ENCODE measurements at places on chromosomes 1 and 21.
A peak's percentile ranks its signal among the peaks of the same experiment; 100 is the strongest.

GRCh38 chr21:32519945-32520874 is 65.1 kb downstream of the TCP10L start:
- no peak for DNase-seq

GRCh38 chr1:228034954-228035837 is 28.4 kb downstream of the WNT3A start:
- no peak for DNase-seq

GRCh38 chr1:19731311-19731821 is 66.7 kb downstream of the HTR6 start:
- no peak for DNase-seq

GRCh38 chr21:42145569-42146272 is 73.2 kb upstream of the ABCG1 start:
- peak; percentile 24 for DNase-seq

DNA sequence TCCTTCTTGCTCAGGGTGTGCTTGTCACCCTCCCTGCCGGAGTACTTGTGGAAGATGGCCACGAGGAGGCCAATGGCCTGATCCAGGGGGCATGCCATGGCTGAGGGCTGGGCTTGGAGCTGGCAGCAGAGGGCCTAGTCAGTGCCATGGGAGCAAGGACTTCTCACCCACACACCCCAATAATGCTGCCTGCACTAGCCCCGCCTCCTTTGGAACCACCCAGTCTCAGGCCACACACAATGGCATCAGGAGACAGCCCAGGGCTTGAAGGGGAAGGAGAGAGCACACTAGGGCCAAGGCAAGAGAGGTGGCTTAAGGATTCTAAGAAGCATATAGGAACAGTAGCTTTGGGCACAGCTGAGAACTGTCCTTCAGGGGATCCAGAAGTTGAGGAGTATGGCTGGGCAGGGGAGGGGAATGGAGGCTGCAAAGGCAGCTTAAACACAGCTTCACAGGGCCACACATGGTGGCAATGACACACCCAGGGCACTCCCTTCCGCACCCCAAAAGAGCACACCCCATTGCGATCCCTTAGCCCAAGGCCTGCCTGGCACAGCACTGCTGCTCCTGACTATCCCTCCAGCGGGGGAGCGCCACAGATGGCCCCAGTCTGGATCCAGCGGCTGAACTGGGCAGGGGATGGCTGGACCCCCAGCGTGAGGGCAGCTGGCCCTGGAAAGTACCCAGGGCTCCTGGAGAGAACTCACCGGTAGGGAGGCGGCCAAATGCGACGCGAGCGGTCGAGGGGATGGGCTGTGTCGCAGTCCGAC is at the start of gene S100A6:
Gene S100A6, minus strand, starts transcription at position 750 of the 770 bp plus-strand sequence. Its CDS starts 652 bp downstream, at position 98.
- no peak for DNase-seq

DNA sequence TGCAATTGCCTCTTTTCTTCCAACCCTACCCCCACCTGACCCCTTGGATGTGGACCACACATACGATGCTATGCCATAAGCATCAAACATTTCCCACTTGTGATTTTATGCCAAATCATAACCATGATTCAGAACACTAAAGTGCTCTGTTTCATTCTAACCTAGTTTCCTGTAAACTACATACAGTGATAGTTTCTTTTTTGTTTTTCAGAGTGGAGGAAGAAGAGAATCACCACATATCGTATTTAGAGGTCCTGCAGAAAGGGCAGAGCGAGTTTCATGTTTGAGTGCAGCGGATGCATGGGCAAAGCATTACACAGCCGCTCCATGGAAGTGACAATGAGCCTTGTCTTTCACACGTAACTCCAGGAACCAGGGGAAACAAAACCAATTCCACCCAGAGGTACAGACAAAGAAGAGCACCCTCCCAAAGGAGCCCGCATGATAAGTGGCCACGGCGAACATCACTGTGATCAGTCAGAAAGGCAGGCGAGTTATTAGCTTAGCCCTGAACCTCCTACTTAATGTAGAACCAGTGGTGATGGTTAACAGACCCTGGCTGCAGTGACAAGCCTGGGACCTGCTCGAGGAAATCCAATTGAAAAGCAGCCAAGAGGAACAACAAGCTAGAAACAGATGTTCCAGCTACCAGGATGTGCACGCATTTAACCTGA is 64.0 kb upstream of the ZNF281 start:
- no peak for DNase-seq

- DNase-seq = no peak
These were observed 83.4 kb downstream of the USP24 start for GRCh38 chr1:55131801-55132200.

- no peak for DNase-seq
These were observed 12.2 kb downstream of the SDCCAG8 start for GRCh38 chr1:243267914-243268653.

GRCh38 chr1:202029171-202029665 is 18.8 kb downstream of the ELF3 start:
- no peak for DNase-seq

- peak; percentile 14 for DNase-seq
These were observed 3.1 kb downstream of the ACTA1 start for GRCh38 chr1:229430761-229431283.

- DNase-seq = no peak
These were observed 91.4 kb upstream of the DEPDC1 start for GRCh38 chr1:68588304-68588703.

GRCh38 chr1:75615613-75616435 is 4.9 kb upstream of the SLC44A5 start:
- DNase-seq = no peak

GRCh38 chr1:244181867-244182266 is 130.8 kb downstream of the ZBTB18 start:
- DNase-seq = no peak

DNA sequence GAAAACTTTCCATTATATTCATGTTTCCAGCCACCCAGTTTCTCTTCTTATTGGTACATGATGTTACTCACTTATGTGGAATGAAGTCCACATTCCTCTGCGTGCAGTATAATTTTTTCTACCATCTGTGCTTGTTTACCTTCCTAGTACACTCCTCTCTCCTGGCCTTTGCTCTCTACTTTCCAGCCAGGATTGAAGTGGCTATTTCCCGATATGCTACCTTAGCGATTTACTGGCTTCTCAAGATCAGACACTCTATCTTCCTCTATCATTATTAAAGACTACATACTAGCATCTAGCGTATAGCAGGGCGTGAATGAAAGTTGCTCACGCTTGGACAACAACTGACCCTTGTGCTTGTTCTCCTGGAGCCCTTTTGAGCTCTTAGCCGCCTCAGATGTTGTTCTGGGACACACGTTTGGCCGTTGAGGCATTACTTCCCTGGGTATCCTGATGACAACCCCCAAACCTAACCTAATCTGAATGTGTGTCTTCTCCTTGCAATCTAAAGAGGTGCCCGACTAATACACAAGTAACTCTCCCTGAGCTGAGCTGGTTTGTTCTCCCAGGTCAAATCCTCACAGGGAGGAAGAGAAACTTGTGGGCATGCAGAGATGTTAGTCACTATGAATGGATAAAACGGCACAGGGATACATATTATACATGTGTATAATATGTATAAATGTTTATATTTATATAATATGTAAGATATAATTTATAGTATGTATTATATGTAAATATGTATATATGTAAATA is 13.4 kb upstream of the MTARC2 start:
- no peak for DNase-seq

DNA sequence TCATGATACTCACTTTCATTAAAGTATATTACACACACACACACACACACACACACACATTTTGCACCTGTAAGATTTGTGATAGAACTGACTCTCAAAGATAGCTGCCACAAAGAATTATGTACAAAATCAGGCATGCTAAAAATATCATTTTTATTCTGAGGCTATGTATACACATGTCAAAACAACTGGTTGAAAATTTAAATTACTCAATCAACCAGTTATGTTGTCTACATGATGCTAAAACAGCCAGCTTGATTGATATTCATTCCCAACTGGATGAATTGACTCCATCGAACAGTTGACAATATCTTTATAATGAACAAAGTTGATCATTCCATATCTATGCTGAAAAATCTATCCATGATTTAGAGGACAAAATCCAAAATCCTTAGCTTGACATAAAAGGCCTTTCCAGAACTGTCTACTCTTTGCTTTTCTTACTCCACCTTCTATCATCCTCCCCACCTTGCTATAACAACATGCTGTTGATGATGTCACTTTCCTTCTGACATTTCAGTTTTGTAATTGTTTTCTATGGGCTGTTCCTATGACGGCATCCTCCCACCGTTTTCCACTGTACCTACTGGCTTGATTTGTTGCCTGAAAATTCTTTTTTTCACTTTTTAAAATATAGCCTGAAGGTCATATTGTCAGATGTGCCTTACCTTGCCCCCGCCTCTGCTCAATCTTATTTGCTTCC is 321.5 kb upstream of the OLFM3 start:
- DNase-seq = no peak

- no peak for DNase-seq
These were observed 7.6 kb downstream of the C1orf87 start for GRCh38 chr1:60066001-60066400.

GRCh38 chr1:66368261-66368660 is 165.7 kb upstream of the SGIP1 start:
- no peak for DNase-seq

GRCh38 chr1:213550804-213551203 is 437.0 kb upstream of the PROX1 start:
- no peak for DNase-seq

DNA sequence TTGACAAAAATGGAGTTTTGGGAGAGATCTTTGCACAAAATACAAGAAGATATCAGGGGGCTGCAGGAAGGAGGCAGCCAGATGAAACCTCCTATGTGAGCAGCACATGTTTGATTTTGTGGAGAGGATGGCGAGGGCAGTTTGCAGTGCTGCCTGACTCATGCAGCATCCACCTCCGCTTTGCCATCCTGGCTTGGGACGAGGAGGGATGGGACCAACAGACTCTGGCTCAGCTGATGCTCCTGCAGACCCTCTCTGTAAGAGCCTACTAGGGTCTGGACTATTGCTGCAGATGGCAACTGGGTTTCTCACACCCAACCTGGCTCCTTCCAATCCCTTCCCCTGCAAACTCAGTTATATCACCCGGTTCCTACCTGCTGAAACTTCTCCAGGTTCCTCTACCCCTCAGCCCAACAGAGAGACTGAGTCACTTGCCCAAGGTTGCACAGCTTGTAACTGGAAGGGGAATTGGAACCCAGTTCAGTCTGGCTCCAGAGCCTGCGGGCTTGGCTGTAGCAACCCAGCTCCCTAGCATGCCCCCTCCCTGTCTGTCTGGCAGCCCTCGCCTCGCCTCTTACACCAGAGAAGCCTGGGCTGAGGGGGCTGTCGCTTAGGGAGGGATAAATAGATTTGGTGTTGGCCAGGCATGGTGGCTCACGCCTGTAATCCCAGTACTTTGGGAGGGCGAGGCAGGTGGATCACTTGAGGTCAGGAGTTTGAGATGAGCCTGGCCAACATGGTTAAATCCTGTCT is 205.8 kb downstream of the PTPRU start:
- no peak for DNase-seq

GRCh38 chr1:151909167-151910149 is at the start of gene THEM4:
Gene THEM4 (minus strand): TSS chr1:151909511. CDS start chr1:151909458, 53 bp downstream.
- DNase-seq = peak; percentile 93
